NCI-H1105 (cell line): ENCODE measurements at places on chromosomes 2 and 18.

- no peak for DNase-seq
Observed at GRCh38 chr2:1937066-1937465, 192.8 kb upstream of the PXDN start.

DNA sequence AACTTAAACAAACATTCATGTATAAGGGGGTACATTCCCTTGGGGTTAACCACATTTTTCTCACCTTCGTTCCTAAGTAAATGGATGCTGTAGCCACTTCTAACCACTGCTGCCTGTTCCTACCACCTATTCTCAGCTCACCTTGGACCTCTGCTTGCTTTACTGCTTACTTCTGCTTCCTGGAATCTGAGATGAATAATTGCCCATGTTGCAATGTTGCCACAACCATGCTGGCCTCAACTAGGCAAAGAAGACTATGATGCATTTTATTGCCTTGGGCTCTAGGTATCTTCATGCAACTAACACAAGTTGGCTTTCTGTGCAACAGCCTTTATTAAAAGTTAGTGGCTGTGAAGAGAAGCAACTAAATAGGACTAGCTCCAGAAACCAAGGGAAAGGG, 106.3 kb upstream of the TCF4 start:
- DNase-seq: no peak

DNA sequence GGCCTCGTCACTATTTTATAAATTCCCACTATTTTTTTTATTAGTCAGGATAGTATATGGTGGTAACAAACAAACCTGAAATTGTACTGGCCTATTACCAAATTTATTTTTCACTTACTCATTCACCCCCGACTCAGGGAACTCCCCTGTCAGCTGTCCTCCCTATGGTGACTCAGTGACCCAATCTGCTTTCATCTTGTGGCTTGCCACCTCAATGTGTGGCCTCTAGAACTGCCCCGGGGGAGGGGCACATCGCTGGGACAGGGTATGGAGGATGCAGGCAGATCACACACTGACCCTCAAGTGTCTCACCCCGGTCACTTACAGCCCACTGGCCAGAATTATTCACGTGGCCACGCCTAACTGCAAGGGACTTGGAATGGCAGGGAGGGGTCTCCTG, 71.6 kb downstream of the ACTR2 start:
- DNase-seq: no peak

DNA sequence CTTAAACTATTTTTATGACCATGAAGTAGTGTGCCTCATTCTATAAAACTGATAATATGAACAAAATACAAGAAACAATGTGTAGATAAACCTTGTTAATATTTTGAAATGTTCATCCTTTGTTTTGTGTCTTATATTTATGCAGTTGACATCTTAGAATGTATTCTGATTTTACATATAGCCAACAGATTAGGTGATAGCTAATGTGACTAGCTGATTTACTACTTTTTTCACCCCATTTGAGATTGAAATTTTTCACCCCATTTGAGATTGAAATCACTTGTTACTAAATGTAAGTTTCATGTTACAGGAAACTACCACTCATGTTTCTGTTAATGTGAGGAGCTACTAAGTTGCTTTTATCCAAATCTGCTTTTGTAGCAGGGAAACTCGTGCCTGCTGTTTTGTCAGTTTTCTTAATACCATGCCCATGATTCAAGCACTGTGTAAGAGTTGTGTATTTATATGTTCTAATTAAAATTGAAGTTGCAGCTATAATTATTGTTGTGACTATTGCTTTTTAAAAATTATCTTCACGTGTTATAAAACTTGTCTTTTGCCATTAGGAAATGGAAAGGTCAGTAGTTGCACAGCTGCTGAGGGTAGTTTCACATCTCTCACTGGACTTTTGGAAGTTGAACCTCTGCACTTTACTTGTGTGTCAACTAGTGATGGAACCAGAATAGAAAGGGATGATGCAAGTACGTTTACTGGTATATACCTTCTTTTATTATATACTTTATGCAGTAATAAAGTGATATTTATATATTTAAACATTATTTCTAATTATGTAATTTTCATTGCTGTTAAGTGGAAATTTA, 96.6 kb downstream of the BIRC6 start:
- DNase-seq: no peak

DNA sequence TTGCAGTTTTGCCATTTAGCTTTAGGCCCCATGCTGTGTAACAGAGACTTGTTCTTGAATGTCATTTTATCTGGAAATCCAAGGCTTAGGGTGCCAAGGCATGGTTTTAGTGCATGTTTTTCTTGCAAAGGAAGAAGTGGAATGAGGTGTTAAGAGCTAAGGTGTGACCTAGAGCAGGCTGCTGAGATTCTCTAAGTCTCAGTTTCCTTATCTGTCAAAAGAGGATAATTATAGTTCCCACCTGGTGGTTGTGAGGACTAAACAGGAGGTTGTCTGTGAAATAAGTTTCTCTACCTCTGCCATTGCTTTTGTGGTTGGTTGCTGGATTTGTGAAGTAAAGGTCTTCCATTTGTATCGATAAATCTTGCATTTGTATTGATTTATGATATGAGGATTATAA, 82.0 kb downstream of the TANC1 start:
- DNase-seq: no peak

GRCh38 chr2:3142961-3143571, 234.6 kb downstream of the EIPR1 start:
- DNase-seq: no peak

GRCh38 chr18:21980744-21981143, 188.6 kb upstream of the GATA6 start:
- no peak for DNase-seq

DNA sequence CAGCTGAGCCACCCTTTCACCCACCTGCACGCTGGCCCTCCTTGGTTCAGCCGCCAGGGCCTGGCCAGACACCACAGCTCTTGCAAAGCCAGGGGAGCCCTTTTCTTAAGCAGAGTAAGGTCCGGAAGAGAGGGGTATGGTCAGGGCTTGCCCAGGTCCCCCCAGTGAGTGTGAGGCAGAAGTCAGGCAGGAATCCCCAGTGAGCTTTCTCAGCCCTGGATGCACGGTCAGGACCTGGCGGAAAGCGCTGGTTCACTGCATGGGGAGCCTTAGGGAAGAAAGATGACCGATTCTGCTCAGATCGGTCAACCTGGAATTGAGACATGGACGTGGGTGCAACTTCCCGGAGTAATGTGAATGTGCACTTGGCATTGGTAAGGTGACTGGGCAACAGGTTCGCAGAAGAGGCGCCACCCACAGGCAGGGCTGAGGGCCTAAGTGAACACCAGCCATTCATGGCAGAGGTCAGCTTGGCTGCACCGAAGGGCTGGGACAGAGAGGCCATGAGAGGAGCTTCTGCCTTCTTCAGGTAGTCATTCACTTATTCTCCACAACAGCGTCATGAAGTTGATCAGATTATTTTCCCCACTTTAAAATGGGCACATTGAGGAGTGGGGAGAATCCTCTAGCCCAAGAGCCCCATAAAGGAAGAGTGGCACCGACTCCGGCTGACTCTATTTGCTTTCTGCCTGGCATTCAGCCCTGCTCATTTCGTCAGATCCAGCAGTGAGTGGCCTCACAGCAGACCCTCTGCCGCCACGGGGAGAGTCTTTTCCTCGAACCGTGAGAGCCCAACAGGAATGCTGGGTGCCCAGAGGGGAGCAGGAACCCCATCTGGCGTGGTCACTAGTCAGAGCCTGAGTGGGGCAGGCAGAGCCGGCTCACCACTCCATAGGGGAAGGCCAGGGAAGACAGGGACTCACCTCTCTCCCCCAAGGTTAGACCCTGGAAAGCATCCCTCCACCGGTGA, 35.8 kb downstream of the SCTR start:
- no peak for DNase-seq

DNA sequence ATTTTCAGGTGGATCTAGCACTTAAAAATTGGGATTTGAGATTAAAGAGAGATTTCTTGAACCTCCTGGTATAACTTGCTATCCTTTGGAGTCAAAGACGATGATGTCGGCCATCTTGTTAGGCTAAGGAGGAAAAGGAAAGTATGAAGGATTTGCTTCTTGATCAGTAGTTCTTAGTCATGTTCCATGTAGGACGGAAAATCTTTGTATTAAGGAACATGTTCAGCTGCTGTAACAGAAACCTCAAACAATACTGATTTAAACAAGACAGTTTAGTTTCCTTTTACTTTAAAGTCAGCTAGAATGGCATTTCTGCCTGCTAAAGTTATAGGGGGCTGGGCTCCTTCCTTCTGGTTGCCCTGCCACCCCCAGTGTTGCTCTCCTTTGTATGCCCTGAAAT, 56.4 kb upstream of the MGAT5 start:
- DNase-seq: no peak

DNA sequence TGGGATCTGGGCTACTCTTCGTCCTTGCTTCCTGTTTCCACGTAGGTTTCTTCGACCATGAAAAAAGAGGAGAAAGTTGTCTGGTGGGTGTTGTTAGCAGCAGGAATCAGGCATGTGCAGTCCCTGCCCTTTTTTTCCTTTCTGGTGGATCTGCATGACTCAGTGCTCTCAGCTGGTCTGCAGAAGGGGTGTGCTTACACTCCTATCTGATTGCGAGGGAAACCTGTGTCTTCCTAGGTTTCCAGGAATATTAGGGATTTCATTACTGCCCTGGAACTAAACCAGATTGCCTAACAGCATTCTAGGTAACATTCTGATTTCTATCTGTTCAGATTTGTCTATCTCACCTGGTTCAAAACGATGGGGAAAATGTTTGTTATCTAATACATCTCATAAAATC, 174.3 kb downstream of the CCDC102B start:
- DNase-seq: no peak

DNA sequence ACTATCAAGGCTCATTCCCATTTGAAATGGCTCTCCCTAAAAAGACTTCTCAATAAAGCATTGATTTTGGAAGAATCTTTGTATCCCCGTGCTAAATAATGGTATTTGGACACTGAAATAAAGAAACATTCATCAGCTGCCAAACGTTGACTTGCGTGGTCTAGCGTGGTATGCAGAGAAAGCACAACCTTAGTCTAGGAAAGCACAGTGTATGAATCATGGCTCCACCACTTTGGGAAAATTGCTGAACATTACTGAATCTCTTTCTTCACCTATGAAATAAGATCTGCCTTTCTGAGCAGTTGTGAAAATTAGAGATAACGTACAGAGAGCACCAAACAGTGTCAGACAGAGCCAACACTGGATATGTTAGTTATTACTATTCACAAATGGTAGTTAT, 353.9 kb downstream of the SS18 start:
- no peak for DNase-seq

GRCh38 chr18:63890950-63891304, 3.4 kb downstream of the SERPINB2 start:
- DNase-seq: no peak

- peak; percentile 59 for DNase-seq
Observed at GRCh38 chr2:85273738-85274731, 53.8 kb downstream of the TGOLN2 start.

- DNase-seq: no peak
Observed at GRCh38 chr18:12032786-12033642, 51.7 kb downstream of the IMPA2 start.

GRCh38 chr18:2780750-2781149, 66.1 kb upstream of the EMILIN2 start:
- no peak for DNase-seq

GRCh38 chr18:56315363-56315762, 323.0 kb downstream of the TXNL1 start:
- DNase-seq: no peak

DNA sequence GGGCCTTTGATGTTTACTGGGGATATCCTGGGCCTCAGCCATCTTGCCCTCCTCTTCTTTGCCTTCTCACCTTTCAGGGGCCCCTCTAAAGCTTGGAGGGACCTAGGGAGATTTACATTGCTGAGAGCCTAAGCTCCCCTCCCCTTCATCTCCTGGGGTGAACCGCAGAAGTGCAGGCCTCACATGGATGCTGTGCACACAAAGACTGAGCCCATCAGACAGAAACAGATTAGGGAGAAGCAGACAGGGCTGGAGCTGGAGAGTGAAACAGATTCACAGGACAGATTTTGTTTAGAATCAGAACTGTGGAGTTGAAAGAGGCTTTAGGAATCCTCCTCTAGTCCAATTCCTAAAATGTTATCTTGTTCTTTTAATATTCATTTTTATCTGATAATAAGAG, 3.4 kb upstream of the CDK5R2 start:
- DNase-seq: no peak
